ENCODE measurements at places on chromosomes 11 and 22.

DNA sequence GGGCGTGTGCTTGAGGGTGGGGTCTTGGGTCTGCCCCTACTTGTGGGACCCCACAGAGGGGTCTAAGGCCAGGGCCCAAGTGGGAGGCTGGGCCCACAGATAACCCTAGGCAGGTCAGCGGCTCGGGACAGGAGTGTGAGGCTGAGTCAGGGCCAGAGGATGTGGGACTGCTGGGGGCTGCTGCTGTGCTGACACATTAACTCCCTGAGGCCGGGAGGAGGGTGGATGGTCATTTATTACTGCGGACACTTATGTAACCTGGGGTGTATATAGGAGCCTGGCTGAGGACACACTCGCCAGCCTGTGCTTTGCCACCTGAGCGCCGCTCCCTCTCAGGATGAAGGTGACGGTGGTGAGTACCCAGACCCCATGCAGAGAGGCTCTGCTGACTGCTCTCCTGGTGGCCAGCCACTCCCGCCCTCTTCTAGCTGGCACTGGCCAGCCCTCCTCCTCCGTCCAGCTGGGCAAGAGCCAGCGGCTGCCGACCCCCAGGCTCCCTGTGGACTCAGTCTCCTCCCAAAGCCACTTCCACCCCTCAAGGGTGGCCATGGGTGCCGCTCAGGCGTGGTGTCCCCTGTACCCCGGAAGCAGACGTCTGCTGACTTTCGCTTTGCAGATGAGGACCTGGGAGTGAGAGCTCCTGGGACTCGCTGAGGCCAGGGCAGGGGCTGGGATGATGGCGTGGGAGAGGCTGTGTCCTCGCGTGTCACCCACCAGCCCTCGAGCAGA, at the start of gene MIOX:
Gene MIOX (plus strand): TSS at position 299 of the 729 bp plus-strand sequence. CDS start 39 bp downstream, at position 338.
- DNase-seq: no peak

- DNase-seq: no peak
Observed at GRCh38 chr11:106399076-106399511, 321.6 kb downstream of the AASDHPPT start.

DNA sequence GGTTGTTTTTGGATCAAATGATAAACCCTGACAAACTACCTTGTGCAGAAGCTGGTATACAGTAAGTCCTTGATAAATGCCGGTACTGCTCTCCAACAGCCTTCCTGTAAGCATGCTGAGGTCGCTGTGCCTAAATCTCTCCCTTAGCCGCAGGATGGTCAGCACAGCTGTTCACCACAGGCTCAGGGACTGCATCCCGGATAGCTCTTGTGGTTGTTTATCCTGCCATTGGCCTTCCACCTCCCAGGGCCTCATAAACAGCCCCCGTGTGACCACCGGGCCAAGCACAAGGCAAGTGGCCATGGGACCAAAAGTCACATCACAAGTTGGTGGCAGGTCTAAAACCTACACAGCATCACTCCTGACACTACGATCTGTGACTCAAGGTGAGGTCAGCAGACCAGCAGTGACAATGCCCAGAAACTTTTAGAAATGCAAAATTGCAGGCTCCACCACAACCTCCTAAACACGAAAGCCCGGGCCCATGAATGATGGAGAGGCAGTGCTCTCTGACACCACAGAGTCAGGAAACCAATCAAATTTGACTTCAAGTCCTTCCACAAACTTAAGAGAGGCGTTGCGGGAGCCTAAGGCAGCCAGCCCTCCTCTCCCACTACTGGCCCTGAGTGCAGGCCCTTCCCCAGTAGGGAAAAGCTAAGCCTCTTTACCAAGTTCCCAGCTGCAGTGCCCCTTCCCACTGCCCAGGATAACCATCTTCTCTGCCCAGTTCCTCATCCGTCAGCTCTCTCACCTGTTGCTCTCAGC, 3.9 kb downstream of the SPATA19 start:
- no peak for DNase-seq

DNA sequence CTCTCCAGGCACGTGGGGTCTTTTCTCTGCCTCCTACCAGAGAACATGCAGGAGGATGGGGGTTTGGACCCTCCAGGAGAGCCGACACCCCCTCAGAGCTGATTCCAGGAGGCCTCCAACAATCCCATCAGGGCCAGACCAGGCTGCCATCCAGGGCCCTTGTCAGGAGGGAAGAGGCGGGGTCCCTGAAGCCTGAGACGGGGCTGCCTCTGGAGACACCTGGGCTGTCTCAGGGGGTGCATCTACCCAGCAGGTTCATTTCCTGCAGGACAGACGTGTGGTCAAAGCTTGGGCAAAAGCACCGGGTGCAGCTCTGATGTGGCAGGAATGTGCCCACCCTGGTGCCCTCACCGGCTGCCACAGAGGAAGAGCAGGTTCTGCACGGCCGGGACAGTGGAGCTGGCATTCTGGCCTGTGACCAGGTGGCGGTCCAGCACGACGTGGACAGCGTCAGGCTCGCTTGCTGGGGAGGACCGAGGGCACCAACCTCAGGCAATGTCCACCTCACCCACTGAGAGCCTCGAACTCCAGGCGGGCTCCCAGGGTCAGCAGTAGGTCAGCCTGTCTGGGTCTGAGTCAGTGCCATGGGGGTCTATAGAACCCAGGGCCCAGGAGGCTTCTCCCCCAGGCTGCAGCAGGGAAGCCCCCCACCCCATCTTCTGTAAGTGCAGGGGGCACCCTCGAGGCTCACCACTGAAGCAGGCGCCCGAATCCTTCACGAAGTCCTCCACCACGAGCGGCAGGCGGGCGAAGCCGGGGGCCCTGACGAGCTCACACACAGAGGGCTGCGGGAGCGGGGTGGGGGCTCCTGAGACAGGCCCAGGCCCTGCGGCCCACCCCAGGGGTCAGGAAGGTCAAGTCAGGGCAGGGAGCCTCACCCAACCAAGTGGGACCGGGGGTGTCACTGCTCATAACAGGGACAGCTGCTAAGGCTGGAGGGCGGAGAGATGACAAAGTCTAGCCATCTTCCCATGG, 6.4 kb downstream of the GATD1 start:
- DNase-seq: no peak

DNA sequence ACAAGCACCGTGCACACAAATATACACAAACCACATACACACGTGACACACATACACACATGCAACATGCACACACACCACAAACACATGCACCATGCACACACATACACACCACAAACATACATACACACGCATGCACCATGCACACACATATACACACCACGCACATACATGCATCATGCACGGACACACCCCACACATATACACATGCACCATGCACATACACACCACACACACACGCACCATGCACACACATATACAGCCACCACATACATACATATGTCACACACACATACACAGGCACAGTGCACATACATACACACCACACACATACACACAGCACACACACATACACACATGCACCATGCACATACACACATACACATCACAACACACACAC, 12.7 kb upstream of the B4GALNT4 start:
- no peak for DNase-seq

DNA sequence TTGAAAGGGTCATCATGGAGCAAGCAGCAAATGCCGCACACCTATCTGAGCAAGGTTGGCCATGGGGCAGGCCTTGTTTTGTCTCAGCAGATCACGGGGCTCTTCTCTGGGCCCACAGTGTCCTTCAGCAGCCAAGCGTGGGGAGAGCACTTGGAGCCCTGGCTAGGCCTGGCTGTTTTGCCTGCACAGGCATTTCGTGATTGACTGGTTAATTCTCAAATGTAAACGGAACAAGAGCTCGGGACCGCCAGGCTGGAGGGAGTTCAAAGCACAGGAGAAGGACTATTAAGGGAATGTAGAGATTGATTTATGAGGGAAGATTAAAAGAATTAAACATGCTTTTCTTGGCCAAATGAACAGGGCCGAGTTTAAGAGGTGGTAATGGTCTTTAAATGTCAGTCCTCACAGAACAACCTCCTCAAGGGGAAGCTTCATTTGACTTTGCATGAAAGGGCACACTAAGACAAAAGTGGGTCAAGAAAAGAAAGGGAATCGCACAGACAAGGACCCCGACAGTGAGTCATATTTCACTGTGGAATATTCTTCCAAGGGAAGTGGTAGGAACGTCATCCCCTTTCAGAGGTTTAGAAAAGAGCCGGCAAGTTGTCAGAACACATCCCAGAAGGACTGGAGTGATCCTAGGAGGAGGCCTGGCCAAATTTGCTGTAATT, 20.7 kb downstream of the SPON1 start:
- DNase-seq: no peak

DNA sequence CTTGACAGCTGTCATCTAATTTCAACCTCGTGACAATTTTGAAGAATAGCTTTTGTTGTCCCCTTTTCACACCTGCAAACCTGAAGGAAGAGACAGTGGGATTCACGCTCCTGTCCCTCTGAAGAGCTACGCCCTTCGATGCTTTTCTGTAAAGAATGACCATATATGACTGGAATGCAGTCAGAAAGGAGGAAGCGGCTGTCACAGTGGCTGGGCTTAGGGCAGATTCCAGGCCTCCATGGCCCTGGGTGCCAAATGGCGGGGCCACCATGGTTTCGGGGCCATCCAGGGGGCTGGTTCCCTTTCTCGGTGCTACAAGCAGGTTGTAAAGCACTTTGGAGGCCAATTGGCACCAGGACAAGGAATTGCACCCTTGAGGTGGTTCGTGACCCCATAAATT, 22.2 kb upstream of the FGF19 start:
- DNase-seq: no peak

DNA sequence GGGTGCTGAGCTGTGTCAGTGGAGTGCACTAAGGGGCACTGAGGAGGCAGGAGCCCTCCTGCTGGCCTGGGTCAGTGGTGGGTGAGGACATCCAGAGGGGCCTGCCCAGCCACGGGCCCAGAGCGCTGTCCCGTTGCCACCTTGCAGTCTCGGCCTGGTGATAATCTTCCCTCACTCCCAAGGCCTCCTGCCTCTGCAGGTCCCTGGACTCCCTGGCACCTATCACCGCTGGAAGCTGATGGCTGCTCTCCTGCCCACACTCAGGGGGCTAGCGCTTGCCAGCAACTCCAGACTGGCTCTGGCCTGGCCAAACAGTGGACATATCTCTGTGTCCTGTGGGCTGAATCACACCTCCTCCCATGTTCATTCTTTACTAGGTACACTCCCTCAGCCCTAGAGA, 86.5 kb upstream of the PITPNB start:
- DNase-seq: no peak

GRCh38 chr11:68093565-68093964, 27.6 kb downstream of the CHKA start:
- DNase-seq: no peak

DNA sequence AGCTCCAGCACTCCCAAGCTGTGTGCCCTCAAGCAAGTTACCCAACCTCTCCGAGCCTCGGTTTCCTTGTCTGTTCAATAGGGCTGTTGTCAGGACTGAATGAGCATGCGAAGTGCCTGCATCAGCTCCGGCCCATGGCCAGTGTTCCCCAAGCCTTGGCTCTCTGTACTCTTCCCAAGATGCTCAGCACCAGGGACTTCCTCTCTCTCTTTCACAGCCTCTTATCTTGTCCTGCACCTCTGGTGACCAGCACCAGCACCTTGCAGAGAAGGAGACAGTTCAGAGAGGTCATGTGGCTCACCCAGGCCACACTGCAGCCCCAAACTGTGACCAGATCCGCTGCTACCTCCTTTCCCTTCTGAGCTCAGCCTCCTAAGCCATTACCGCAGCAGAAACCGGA, 120.3 kb upstream of the ANO1 start:
- DNase-seq: no peak

DNA sequence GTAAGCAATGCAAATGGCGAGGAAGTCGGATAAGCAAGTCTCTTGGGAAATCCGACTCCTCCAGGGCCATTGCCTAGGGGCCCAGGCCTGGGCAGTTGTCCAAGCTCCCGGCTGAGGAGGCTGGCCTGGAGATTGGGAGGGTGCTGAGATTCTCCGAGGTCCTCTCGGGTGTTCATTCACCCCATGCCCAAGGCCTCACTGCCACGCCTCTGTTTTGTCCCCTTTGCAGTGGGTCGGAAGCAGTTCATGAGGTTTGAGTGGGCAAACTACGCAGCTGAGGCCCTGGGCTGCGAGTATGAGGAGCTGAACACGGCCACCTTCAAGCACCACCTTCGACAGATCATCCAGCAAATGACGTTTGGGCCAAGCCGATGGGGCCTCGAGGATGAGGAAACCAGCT, 81.3 kb downstream of the MYO18B start:
- DNase-seq: no peak

- no peak for DNase-seq
Observed at GRCh38 chr11:30131535-30131934, 99.3 kb upstream of the FSHB start.

DNA sequence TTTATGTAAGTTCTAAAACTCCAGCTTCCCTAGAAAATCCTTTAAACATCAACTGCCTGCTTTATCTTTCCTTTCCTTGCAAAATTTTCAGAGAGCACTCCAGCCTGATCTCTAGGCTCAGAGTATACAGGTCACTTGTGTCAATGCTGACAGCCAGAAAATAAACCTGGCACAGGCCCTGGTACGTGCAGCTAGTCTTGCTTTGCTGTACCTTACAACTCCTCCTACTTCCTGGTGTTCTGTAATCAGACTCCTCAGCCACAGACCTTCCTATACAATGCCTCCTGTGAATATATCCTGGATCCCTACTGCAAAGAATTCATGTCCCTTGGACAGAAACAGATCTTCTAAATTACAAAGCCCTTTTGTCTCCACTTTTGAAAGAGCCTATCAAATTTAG, 24.2 kb upstream of the TMEM123 start:
- DNase-seq: no peak

DNA sequence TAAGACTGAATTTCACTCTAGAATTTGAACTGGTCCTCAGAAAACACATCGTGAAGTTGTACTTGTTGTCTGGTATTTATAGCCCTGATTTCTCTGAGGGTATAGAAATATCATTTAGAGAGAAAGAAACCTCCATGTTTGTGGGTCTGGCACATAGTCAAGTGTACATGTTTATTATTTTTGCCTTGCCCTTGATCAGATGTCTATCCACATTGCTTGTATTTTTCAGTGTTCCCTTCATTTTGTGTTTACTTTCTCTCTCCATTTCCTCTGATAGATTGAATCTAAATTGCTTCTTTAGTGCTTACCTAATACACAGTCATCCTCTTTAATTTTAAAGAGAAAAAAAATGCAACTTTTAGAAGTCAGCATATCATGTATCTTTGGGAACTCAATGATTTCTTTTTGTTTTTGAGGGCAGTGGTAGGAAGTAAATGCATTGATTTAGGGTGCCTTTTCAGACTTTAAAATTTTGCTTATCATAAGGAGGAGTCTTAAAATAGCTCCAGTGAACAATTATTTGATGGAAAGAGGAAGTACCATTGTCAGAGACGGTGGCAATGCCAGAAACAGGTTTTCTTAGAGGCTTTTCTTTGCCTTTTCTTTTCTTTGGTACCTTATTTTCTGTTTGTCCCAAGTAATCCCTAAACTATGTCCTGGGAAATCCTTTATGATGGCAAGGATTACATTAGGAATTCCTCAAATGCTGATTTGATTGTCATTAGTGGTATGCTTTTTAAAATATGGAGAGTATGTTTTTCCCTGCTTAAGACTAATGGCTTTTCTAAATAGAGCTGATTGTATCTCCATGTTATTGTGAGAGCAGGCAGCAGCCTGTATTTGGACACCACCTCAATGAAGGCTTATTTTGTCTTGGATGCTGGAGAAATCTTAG, 29.8 kb upstream of the TECTA start:
- no peak for DNase-seq

GRCh38 chr11:85394283-85394682, 232.9 kb downstream of the DLG2 start:
- no peak for DNase-seq

GRCh38 chr11:120706257-120706656, 194.7 kb downstream of the GRIK4 start:
- DNase-seq: no peak

- no peak for DNase-seq
Observed at GRCh38 chr11:128521682-128522054, 65.7 kb downstream of the ETS1 start.

- DNase-seq: no peak
Observed at GRCh38 chr11:44358713-44359112, 48.8 kb upstream of the ALX4 start.
